ENCODE measurements at places on chromosomes 2 and 18. TPM values are rescaled to one million over a fixed set of nuclear protein-coding genes. Genes with fewer than 3 reads are reported as not detected.
A peak's percentile ranks its signal among the peaks of the same experiment; 100 is the strongest.

DNA sequence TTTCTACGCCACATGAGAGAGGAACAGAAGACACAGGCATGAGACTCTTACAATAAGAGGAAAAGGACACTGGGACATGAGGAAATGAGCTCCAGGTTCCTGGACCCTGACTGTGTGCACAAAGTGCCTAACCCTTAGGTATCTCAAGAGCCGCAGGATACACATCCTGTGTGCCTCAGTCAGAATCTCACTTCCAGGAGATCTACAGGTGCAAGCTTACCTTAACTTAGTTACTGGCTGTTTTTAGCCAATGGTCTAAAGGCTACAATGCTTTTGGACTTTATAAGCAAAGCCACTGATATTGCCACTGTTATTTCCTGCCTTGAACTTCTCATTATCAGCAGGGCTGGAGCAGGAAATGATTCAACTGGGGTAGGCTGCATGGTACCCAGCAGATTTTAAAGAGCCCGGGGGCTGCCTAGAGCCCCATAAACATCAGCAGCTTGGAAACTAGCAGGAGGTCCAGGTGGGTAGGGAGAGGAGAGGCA lies 254.4 kb downstream of the ZNF521 start:
- no peaks in the 10 kb centered on the region for H3K36me3 ChIP-seq
- no peak overlapping the region for H3K27ac ChIP-seq
- H3K27me3 ChIP-seq, result no peaks in the 10 kb centered on the region
- DNase-seq, result no peak
- H3K4me1 ChIP-seq, result no peaks in the 10 kb centered on the region

DNA sequence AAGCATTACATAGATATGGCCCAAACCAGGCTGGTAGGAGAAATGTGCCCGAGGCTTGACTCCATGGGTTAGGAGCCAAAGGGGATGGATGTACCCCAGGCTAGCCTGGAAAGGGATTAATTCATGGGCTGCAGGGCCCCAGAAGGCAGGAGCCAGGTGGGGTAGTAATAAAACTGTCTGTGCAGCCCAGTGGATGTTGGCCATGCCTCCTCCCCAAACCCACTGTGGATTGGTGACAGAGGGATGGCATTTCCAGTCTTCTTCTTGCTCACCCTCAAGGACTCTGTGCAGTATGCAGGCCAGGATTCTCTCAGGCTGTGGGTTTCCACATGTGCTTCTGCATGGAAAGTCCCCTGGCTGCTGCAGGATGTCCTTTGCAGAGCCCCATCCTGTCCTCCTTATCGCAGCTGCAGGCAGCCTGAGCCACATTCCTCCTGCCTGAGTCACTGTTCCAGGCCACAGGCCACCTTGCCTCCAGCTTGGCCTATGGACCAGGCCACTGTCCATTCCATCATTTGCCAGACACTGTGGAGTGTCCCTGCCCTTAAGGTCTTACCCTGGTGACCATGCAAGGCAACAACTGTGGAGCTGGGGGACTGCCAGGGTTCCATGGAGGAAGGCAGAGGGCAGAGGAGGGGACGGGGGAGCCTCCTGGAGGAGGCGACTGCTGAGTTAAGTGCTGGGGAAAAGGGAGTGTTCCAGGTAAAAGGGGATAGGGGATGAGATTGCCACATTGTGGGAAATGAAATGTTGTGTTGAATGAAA lies 38.9 kb downstream of the INO80C start:
- H3K27me3 ChIP-seq, result no peaks in the 10 kb centered on the region
- no peak overlapping the region for H3K27ac ChIP-seq
- no peaks in the 10 kb centered on the region for H3K36me3 ChIP-seq
- no peak for DNase-seq
- no peak overlapping the region for H3K4me3 ChIP-seq

DNA sequence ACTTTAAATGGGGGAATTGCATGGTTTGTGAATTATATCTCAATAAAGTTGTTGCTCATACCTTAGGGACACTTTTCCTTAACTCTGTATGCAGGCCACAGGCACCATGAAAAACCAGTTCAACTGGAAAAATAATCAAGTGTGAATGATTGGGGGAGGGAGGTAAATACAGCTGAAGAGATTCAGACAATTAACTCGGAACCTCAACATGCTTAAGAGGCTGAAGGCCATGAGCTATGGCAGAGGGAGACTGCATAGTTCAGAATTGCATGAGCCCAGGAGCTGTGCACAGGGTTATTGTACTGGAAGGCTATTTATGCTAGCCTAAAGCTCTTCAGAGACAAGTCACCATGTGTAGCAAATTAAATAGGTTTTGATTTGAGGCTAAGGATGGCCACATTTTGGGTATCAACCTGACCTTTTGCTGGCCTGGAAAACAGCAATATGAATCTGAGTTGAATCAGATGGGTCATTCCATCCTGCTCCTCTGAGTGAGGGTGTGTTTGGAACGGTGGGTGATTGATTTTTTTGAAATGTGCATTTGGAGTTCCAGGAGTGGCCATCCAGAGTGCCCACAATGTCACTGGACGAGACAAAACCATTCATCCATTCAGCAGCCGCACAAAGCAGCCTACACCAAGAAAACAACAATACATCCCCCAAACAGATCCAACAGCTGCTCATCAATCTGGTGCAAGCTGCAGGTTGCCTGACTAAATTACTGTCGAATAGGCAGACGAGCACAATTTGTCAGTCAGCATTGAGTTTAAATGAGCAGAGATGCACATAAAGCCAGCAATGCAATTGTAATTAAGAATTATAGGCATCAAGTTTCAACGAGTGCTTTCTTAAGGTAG lies 42.5 kb downstream of the HRH4 start:
- no peaks in the 10 kb centered on the region for H3K27me3 ChIP-seq
- no peaks in the 10 kb centered on the region for H3K4me1 ChIP-seq
- H3K27ac ChIP-seq, result no peak overlapping the region
- no peaks in the 10 kb centered on the region for H3K36me3 ChIP-seq

DNA sequence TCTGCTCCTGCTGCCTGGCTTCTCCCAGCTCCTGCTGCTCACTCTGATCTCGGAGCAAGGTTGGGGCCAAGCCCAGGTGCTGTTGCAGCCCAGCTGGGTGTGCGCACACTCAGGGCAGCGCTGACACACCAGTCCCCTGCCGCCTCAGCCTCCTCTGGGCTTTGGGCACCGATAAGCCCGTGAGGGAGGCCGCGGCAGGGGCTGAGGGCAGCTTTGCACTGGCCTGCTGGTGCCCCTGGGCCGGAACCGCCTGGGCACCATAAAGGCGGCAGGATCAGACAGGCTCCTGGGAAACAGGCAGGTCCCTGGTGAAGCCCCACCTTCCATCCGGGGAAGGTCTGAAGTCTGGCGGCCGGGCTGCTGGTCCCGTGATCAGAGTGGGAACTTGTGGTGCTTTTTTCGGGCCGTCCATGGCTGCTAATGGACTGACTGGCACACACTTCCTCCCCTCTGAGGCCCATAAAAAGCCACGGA lies 14.1 kb upstream of the EML6 start:
- no peaks in the 10 kb centered on the region for H3K36me3 ChIP-seq
- DNase-seq, result peak; percentile 7
- H3K27me3 ChIP-seq, result no peaks in the 10 kb centered on the region

DNA sequence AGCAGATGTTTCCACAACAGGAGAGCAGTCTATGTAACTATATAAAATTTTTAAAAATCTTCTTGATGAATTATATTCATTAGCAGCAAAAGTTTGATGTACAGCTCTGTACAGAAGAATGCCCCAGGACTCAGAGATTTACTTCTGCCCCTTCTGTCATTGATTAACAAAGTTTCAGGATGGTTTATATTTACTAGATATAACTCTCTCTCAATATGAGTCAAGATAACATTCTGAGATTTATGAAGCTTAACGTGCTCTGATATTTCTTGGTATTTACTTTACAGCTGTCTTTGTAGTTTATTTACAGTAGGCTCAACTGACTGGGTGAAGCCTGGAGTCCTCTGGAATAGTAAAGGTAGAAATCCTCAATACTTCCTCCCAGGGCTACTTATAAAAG lies 93.6 kb upstream of the HNMT start:
- H3K27ac ChIP-seq, result no peak overlapping the region
- H3K27me3 ChIP-seq, result no peaks in the 10 kb centered on the region
- no peaks in the 10 kb centered on the region for H3K4me1 ChIP-seq

TRAPPC8 gene
- 39.2 TPM for total RNA-seq

CYRIA gene
- total RNA-seq, result 48.7 TPM

ALKAL2 gene
- total RNA-seq, result not detected

PLEKHA3 gene
- 30.2 TPM for total RNA-seq

All from naive thymus-derived CD4-positive, alpha-beta T cell (primary cell).